Iris pigment epithelial cell (primary cell): ENCODE measurements at places on chromosomes 6 and 20.

DNA sequence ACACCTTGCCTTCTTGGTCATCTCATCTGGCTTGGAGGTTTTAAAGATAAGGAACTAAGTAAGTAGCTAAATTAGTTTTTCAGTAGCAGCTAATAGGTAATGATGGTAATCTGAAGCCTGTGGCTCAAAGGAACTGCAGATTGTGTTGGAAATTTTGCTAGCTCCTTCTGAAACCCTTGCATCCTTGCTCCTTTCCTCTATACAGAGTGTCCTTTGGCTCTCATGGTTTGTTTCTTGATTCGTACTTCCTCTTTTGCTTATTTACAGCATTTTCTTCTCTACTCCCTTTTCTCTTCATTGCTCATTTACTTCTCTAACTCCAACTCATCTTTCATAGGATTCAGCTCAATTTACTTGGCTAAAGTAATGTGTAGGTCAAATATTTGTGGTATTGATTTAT, 19.0 kb downstream of the LRRC1 start:
- no peak for DNase-seq

DNA sequence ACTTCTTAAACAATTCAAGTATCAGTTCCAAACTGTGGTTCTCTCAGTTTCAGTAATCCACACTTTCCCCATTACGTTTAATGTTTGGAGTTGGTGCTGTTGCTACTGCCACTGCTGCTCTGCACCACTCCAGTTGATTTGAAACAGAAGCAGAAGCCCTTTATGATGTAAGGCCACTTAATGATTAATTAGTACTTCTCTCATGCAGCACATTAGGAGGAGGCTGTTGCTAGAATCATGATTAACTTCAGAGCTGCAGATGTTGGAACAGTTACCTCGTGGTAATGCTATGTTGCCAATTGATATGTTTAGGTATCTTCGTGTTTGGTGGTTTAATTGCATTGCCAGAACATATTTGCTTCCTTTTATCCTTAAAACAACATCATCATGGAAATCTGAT, 986.2 kb upstream of the CITED2 start:
- no peak for DNase-seq

GRCh38 chr6:116922853-116923548, 46.0 kb downstream of the RFX6 start:
- no peak for DNase-seq

DNA sequence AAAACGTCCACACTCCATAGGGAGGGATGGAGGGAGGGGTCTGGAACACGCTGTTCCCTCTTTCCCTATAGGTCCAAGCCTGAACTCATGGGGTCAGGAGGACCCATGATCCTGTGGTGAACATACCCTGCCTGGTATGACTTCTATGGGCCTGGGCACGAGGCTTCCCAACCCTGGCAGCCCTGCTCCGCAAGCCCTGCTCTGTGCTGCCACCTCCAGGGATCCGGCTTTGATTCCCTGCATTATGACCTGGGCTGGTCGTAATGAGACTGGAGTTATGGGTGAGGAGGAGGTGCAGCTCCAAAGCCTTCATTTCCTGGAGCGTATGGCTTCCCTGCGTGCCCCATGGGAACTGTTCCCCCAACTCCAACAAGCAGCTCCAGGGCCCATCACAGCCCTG, 54.9 kb downstream of the CDH22 start:
- no peak for DNase-seq

- DNase-seq, result no peak
These were observed 19.1 kb downstream of the ADGRB3 start for GRCh38 chr6:68654134-68654533.

GRCh38 chr6:159535656-159536350, 157.2 kb downstream of the SOD2 start:
- DNase-seq, result no peak

DNA sequence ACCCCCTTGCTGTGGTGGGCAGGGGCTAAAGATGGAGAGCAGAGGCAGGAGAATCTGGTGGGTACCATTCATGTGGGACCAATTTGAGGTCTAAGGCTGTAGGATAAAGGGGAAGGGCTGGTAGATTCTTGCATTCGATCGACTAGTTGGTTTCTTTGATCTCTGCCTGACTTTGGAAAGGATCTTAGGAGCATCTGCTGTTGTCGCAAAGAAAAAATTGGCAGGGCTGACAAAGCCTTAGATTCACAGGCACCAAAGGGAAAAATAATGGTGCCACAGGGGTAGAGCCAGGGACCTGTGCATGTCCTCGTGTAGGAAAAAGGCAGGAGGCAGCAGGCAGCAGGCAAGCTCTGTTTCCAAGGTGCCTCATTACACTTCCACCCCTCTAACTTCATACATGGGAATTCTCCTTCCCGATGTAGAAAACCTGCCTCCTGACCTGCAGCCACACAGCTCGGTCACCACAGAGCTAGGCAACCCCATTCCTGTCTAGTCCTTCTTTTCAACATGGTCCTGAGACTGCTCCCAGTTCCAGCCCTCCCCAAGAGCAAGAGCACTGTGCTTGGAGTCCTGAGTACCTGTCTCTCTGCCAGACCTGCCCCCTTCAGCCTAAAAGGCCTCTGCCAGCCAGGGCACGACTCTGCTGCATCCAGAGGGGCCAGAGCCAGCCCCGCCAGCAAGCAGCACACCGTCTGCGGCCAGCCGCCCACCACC, 71.9 kb downstream of the FGD2 start:
- no peak for DNase-seq

DNA sequence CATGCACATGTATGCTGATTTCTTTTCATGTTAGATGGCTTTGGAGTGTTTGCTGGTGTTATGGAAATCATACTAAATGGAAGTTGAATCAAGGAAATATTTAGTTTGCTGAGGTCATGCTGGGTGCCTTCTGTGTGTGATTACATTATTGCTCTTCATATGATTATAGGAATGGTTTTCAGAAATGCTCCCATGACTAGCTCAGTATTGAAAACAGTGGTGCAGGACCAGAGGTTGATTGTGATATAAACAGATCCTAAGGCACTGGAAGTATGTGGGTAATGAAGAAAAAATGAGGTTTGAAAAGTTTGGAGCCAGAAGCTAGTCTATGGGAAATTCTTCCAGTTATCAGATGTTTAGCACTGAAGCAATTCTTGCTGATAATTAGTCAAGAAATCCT, 693.1 kb downstream of the UTRN start:
- no peak for DNase-seq

GRCh38 chr20:19872001-19872400, 113.9 kb downstream of the RIN2 start:
- DNase-seq, result no peak

GRCh38 chr6:160357088-160357487, 8.9 kb downstream of the SLC22A3 start:
- no peak for DNase-seq

- no peak for DNase-seq
These were observed 81.4 kb upstream of the TCF21 start for GRCh38 chr6:133807501-133807900.

DNA sequence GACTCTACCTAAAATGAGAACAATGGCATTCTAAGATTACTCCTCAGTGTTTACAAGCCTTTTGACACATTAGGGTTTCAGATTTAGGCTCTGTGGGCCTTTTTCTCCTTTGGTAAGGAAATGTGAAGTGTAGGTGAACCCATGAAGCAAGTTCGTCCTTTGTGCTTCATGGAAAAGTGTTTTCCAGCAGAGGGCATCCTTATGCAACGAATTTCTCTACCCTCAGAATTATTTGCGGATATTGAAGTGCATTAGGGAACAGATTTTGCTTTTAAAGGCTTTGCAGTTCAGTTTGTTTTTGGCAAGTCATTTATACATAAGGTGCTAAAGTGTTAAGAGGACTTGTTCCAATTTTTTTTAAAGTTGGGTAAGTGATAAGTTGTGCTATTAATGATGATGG, 55.7 kb upstream of the FERMT1 start:
- DNase-seq, result peak; percentile 64
